ENCODE measurements at places on chromosomes 4 and X.

DNA sequence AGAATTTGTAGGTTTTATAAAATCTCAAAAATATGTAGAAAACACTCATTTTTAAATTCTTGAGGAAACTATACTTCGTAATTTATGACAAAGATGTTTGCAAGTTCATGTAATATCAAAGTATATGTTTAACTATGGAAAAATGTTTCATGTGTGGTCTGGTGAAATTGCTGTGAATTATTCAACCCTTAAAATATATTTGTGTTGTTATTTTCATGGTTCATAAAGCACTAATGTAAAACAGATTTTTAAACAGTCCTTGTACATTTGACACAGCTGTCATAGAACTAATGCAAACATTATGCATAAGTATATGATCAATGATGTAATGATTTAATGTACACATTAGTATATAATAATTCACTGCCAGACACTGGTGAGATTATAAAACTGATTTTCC is 83.1 kb upstream of the ARSJ start:
- DNase-seq: no peak

- DNase-seq: peak; percentile 89
Measured at GRCh38 chr4:34181311-34181841, 2062.9 kb downstream of the ARAP2 start.

DNA sequence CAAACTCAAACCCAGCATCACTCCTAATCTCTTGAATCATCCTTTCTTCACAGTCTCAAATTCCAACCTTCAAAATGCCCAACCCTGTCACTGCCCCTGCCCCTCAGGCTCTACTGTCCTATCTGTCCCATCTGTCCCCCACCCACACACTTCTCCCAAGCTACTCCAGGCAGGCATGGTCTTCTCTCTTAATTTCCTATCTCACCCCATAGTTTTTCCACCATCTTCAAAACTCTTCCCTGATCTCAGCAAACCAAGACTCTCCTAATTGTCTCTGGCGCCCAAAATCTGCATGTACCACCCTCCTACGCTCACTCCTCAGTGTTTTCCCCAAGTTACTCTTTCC is 644 bp downstream of the LAMP2 start:
- no peak for DNase-seq

GRCh38 chr4:88162626-88163025 is 4.2 kb upstream of the ABCG2 start:
- DNase-seq: no peak

GRCh38 chr4:26321373-26322221 is 783 bp downstream of the RBPJ start:
- DNase-seq: no peak

GRCh38 chrX:6941041-6941440 is 206.5 kb upstream of the STS start:
- no peak for DNase-seq

GRCh38 chr4:98746530-98746929 is 88.1 kb upstream of the TSPAN5 start:
- DNase-seq: peak; percentile 8

DNA sequence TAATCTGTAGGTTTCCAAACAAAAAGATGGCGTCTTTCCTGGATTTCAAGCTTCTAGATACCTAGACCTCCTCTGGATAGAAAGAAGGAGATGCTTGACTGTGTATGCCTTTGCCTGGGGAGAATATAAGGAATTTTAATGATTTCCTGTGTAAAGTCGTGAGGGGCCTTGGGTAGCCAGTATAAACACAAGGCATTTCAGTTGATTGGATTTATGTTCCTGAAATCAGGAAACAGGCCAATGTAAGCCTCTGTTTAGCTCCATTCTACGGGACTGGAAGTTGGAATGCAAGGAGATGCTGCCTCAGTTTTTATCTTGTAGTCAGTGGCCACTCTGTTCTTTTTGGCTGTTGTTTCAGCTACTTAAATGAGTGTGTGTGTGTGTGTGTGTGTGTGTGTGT is 137.2 kb downstream of the GUCY2F start:
- DNase-seq: no peak

DNA sequence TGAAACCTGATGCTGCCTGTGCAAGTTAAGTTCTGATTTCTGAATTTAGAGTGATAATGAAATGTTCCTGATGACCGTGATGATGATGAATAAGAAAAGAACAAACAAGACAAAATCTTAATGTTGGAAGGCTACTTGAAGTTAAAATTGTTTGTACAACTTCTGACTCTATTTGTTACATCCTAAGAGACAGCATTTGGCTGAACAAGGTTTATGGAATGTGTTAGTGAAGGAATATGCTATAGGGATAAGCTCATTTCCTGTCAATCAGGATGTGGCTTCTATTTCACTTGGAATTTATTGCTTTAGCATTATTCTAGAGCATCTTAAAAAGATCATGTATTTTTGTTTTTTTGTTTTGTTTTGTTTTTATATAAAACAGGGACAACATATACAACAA is 267.5 kb downstream of the FAT4 start:
- peak; percentile 38 for DNase-seq

- DNase-seq: peak; percentile 13
Measured at GRCh38 chrX:39855748-39856129, 242.0 kb downstream of the BCOR start.

GRCh38 chrX:40022421-40022820 is 75.3 kb downstream of the BCOR start:
- DNase-seq: no peak

DNA sequence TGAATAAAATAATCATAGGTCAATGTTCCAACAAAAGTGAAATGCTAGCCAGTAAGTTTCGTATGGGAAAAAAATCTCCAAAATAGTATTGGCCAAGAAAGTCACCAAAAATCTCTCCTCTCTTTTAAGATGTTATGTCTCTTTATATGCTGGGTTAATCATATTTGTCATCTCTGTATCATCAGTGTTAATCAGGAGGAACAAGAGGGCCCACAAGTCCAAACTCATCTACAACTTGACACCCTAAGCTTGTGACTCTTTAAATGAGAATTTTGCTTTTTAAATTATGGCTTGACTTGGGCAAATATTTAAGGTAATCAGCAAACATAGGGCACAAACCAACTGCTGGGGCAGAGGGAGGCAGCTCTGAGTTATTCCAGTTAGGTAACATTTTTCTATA is 75.5 kb downstream of the AMMECR1 start:
- DNase-seq: peak; percentile 74

DNA sequence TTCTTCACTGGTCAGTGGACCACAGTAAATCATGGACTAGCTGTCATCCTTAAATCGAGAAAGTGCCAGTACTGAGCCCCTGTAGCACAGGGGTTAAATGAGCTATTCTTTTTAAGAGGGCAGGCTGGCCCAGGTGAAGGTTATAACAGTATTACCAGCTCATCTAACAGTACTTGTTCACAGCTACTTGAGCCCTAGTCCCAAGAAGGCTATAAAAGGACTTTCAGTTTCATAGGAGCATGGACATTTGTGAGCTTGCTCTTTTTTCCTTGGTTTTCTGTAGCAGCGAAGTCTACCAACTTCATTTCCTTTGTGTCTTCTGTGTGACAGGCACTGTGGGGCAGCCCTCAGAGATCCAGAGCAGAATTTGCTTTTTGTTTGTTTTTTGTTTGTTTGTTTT is 61.0 kb downstream of the ARX start:
- DNase-seq: no peak

DNA sequence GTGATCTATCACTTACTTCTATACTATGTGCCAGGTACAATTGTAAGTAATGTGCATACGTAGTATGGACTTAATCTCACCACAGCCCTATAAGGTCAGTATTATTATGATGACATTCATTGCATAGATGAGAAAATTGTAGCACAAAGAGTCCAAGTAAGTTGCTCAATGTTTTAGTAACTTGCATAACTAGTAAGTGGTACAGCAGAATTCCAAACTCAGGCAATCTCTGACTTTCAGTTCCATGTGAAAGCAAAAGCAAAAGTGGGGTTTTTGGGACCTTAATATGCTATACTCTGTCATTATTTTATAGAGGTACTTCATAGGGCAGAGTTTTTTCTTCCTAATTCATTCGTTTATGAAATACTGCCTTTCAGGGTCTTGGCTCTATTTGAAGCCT is 188.8 kb upstream of the VEGFC start:
- peak; percentile 45 for DNase-seq

GRCh38 chr4:47774079-47774478 is 63.8 kb downstream of the CORIN start:
- DNase-seq: no peak

DNA sequence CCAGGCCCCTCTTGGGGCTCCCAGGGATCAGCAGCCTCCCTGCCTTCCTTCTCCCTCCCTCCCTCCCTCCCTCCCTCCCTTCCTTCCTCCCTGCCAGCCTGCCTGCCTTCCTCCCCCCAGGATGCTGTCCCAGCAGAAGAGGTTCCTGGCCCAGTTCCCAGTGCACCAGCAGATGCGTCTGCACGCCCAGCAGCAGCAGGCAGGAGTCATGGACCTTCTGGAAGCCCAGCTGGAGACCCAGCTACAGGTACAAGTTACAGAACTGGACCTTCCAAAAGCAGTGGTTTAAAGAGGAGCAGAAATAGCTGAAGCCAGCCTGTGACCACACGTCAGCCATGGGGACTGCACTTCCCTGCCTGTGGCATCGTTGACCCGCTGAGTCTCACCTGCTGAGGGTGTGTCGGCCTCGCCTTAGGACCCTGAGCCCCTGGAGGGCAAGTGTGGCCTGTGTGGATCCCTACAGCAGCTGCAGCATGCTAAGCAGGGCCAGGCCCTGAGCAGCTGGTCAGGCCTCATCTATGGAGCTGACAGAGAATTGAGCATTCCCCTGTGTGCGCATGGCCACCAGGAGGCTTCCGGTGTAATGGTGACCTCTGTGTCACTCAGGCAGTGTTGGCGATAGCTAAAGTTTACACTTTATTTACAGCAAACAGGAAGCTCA is 84.7 kb downstream of the CRMP1 start:
- no peak for DNase-seq

GRCh38 chr4:85780664-85781063 is 305.7 kb downstream of the ARHGAP24 start:
- no peak for DNase-seq

DNA sequence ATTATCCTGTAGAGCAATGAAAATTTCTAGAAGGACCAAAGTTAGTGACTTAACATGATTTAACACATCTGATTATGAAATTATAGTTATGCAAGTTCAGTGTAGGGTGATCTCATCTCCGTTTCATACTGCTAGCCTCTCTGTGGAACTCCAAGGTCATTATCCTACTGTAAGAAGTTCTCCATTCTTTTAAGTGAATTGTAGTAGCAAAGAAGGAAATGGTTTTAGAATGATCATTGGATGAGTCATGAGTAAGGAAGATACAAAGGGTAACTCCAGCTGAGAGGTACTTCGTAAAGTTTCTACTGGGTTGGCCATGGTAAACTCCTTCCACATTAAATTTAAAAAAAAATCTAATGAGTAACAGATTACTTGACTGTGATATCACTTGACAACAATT is 215.0 kb upstream of the GIMD1 start:
- peak; percentile 95 for DNase-seq

DNA sequence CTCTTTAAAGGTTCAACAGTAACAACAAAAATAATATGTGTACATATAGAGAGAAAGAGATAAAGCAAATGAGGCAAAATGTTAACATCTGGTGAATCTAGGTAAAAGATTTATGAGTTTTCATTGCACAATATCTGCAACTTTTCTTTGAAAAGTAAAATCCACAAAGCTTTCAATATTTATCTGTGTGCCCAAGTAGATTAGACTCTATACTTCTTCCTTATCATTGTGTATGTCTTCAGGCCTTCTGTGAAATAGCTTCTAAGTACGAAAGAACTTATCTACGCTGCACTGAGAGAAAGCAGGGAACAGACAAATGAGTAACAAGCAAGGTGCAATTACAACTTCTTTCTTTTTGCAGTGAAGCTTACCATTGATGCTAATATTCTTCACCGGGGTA is 81.6 kb downstream of the NPNT start:
- DNase-seq: no peak

DNA sequence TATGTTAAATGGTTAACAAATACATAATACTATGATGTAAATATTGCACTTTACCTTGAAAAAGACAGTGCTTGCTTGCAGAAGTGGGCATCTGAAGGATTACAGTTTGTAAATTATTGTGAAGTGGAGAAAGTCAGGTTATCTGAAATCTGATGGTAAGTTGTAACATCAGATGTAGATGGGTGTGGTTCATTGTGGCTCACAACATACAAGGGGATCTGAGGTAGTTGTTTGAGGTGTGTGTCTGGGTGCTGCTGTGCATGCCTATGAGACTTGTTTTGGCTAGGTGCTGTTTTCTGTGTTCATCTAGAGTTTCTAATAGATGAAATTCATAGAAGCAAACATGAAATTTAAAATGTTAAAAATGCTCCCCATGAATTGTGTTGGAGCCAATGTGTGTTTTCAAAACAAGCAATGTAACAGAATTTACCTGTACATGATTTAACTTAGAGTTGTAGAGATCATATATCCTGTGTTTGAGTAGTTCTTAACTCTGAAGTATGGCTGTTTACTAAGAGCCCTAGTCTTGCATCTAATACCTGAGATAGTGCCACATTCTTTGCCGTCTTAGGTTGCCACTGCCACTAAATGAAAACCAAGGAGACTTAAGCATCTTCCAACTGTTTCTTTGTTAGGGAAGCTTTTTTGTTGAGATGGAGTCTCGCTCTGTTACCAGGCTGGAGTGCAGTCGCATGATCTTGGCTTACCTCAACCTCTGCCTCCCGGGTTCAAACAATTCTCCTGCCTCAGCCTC is 11.9 kb upstream of the NDUFC1 start:
- DNase-seq: no peak

GRCh38 chr4:52019936-52020657 is at the start of gene LRRC66:
Gene LRRC66 (minus strand): TSS chr4:52020363. CDS start chr4:52017613, 2,750 bp downstream.
- DNase-seq: peak; percentile 36

DNA sequence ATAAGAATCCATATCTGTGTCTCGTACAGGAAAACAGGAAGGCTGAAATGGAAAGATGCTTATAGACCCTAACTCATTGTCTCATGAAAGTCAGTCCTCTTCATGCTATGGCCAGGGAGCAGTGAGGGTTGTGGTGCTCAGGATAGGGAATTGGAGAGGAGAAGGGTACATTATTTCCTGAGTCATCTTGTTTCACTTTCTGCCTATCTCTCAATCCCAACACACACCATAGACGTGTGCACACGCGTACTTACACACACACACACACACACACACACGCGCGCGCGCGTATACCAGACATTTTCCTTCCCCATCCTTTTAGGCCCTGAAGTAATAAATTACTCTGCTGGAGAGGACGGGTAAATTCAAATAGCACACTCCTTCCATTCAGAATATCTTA is 53.7 kb upstream of the PRRG3 start:
- DNase-seq: no peak

DNA sequence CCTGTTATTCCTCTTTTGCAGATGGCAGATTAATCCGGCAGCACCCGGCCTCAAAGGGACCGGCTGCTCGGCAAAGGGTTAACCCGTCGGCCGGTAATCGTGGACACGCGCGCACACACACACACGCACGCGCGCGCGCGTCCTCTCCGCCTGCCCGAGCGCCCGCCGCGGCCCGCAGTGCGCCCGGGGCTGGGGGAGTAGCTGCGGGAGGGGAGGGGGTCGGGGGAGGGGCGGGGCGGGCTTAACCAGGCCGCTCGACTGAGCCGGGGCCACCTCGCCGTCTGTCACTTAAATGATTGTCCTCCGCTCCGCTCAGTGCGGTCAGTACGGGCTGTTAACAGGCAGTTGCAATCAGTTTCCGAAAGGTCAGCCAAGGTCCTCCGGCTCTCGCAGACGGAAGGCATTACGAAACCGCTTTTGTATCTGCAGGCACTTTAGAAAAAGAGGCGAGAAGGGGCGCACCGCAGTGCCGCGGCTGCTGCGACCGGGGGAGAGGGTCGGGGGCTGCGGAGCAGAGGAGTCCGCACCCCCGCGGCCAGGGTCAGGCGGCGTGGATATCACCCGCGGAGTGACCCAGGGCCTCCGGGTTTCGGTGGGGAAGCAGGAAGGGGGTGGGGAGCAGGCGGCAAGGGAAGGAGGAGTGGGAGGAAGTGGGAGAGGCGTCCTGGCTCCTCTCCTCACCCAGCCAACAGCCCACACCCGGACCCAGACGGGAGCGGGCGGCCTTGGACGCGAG is 57.3 kb upstream of the BCOR start:
- no peak for DNase-seq

Data from epithelial cell of esophagus (primary cell).